RWPE1 (cell line): ENCODE measurements at places on chromosomes 3 and 15.

GRCh38 chr15:64754663-64755426 lies 20.5 kb downstream of the RBPMS2 start:
- no peak for DNase-seq

- no peak for DNase-seq
These were observed 58.5 kb downstream of the ECT2 start for GRCh38 chr3:172808969-172809546.

- no peak for DNase-seq
These were observed at the start of gene KCNMB2 for GRCh38 chr3:178536211-178537079. Gene KCNMB2, plus strand, starts transcription at chr3:178536436.

GRCh38 chr15:52010633-52011595 lies 8.1 kb upstream of the MAPK6 start:
- DNase-seq = peak; percentile 74

- no peak for DNase-seq
These were observed 64.5 kb upstream of the TP63 start for GRCh38 chr3:189566550-189567130.

DNA sequence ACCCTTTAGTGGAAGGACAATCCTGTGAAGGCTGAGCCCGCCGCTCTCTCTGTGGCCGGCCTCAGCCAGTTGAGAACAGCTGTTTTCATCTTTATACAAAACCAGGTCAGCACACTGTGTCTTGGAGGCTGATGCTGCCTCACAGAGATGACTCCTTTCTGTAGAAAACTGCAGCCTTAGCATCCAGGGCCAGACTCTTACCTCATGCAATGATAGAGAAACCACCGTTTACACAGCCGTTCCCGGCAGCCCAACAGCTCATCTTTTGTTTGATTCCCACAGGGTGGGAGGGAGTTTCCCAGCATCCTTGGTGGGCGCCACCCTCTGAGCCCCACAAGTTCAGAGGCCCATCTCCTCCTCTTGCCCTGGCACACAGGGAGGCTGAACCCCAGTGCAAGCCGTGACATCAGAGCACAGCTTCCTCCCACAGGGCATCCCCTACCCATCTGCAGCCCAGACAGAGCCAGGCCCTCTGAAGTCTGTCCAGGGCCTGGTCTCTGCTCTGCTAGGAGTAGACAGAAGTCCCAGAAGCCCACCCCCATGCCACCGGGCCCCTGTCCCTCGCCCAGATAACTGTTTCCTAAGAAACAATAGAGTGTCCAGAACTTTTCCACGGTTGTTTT lies 105.0 kb downstream of the LRRK1 start:
- DNase-seq = no peak

DNA sequence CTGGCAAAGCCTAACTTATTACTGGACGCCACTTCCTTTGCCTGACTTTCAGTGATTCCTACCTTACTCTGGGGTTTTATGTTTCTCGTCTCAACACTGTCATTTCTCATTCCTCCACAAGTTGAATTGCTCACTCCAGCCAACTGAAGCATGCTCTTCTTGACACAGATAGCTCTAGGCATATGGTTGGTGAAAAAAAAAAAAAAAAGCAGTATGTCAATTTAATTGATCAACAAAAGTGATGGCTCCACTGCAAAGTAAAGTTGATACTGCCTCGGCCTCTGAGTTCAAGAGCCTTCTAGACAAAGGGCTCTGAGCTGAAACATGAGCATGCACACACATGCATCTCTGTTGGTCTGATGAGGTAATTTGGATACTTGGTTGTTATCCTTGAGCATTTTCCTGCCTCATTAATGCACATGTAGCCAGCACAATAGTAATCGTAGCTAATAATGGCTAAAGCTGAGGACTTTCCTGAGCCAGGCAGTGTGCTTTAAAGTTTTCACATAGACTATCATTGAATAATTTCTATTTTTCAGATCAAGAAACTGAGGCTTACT lies 21.4 kb upstream of the UBE2Q2 start:
- DNase-seq = no peak

DNA sequence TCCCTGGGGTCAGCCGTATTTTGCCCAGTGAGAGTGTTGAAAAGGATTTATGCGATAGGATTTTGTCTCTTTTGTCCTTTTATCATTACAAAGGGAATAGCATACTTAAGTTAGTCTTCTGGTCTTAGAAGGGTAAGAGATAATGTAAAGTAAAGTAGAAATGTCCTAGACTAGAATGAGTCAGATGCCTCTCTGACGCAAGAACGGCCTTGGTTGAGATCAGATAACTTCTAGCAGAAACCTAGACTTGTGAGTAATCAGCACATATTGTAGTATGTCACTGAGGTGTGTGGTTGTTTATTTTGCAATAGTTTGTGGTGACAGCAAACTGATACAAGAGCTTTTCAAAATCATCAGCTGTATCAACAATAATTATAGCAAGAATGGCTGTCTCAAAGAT lies 866.1 kb downstream of the NSUN3 start:
- peak; percentile 36 for DNase-seq

GRCh38 chr3:73475717-73476116 lies 149.0 kb downstream of the PDZRN3 start:
- no peak for DNase-seq

GRCh38 chr3:87503900-87504498 lies 227.6 kb upstream of the POU1F1 start:
- peak; percentile 65 for DNase-seq

GRCh38 chr3:112372396-112372795 lies 39.4 kb downstream of the CD200 start:
- no peak for DNase-seq

GRCh38 chr3:29099296-29099695 lies 181.6 kb upstream of the RBMS3 start:
- DNase-seq = no peak

DNA sequence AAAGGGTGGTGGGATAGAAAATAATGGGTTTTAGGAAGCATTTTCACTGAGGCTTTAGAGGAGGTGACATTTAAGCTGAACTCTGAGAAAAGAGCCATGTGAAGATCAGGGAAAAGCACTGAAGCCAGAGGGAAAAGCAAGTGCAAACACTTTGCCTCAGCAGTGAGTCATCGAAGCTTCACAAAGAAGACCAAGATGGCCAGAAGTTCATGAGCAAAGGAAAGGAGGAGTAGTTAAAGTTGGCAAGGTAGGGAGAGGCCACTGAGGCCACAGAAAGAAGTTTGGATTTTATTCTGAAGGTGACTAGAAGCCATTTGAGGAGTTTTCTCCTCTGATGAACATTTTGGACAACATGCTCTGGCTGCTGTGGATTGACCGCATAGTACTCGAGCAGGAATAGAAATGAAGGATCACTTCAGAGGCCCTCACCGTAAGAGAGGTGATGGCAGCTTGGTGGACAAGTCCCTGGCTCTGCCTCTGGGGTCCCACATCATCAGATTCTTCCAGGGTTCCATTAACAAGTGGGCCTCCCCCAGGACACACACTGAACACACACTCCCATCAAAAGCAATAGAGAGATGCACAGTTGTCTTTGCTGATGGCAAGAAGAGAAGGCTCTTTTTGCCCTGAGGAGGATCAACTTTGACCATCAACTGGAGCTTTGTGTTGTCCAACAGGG lies 75.5 kb downstream of the TOP2B start:
- no peak for DNase-seq

DNA sequence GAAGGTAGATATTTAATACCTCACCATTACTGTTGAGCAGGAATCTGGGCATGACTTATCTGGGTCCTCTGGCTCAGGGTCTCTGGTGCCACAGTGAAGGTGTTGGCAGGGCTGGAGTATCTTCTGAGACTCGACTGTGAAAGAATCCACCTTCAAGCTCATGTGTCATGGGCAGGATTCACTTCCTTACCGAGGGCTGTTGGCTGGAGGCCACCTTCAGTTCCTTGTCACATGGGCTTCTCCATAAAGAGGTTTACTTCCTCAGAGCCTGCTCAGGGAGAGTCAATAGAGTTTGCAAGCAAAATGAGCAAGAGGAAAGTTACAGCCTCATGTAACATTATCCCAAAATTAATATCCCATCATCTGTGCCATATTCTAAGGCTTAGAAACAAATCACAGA lies 459.5 kb downstream of the NR2F2 start:
- no peak for DNase-seq

DNA sequence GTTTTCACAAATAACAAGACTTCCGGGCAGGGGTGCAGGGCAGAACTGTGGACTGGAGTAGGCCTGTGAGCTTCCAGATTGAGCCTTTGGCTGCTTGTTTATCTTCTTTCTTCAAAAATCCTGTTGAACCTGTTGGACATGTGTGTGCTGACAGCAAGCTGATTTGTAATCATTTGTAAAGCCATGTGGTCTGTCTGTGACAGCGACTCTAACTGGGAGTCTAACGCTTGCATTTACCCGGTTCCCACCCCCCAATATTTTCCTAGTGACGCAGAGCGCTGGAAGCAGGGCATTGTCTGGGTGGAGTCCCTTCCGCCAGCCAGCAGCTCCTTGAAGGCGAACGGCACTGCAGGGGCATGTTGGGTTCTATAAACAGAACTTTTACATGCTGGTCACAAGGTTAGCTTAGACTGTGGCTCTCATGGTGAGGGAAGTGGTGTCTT lies 85.7 kb upstream of the MYZAP start:
- peak; percentile 84 for DNase-seq

GRCh38 chr3:148763156-148763680 lies 64.4 kb upstream of the CPB1 start:
- no peak for DNase-seq

- DNase-seq = no peak
These were observed 22.9 kb downstream of the CLSTN2 start for GRCh38 chr3:139957844-139958243.

- DNase-seq = peak; percentile 78
These were observed 25.0 kb upstream of the GPR171 start for GRCh38 chr3:151227807-151228665.

DNA sequence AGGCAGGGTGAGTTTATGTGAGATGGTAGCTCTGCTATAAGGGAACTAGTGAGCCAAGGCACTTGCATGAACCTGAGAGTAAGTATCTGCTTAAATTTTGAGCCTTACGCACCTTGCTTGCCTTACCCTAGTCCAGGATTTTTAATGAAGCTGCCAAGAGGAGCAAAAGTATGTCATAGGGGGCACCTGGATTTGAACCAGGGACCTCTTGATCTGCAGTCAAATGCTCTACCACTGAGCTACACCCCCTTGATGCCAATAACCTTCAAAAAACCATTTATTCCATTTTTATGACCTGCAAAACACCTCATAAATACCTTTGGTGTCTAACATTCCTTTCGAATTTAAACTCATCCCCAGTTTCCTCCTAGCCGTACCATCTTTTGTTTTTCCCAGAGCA lies 88.3 kb upstream of the ACP3 start:
- no peak for DNase-seq

DNA sequence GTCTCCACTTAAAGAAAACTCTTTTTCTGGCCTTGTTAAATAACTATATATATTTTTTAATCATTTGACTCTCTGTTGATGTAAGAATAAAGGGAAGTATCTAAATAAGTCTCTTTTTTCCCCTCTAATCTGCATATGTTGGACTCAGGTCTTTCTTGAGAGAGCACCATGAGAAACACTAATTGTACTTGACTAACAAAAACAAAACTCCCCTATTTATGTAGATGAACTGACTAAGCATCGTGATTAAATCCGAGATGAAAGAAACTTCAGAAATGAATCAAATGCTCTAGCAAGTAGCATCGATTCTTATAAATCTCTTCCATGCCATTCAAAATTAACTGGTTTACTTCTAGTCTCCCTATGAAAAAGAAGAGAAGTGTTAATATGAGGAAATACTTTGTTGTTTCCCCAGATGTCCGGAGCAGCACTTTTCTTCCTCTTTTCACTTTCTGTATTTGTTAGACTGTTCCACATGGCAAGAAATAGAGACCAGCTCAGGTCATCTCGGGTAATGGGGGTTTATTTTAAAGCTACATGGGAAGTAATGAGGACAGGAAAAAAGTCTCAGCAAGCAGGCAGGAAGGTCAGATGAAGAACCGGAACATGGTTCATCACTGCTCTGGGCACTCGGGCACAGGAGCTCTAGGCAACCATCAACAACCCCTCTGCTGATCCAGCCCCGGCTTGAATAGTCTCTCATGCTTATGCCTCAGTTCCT lies 288.3 kb downstream of the CNTN6 start:
- no peak for DNase-seq

- no peak for DNase-seq
These were observed 30.4 kb downstream of the PTH1R start for GRCh38 chr3:46907960-46908293.

DNA sequence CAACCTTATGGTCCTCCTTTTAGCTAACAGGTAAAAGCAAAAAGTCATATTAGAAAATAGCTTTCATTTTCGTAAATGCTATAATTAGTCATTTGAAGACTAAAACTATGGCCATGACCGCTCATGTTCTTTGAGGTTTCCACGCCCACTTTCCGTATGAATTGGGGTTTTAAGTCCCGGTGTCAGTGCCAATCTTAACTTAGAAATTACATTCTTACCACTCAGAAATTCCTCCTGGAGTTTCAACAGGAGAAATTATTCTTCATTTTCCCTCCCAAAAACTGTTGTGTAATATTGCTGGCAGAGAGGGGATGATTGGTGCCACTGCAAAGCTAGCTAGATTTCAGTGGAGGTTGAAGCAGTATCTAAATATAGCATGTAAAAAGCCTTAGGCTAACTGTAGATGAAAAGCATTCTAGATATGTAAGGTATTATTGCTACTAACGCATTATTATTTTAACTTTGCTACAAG lies 71.0 kb upstream of the MDFIC2 start:
- DNase-seq = peak; percentile 11

DNA sequence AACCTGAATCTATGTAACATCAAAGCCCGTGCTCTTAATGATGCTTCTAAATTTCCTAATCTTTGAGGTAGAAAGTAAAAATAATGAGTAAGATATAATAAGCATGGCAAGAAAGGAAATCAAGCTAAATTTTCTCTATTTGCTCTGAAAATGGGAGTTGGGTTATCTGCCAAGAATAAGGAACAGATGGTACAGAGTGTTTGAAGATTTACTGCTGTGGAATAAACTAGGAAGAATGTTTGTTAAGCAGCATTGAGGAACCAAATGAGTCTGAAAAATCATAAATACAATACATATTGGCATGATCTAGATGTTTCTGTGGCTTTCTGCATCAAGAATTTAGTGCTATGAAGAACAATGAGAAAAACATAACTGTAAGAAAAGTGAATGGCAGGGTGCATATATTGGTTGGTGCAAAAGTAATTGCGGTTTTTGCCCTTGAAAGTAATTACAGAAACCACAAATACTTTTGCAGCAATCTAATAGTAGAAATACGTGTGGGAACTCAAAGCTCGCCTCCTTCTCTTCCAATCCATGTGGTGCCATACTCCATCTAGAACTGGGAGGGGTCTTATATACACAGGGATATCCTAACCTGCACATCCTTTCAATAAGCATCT lies 87.6 kb downstream of the SUCNR1 start:
- no peak for DNase-seq

DNA sequence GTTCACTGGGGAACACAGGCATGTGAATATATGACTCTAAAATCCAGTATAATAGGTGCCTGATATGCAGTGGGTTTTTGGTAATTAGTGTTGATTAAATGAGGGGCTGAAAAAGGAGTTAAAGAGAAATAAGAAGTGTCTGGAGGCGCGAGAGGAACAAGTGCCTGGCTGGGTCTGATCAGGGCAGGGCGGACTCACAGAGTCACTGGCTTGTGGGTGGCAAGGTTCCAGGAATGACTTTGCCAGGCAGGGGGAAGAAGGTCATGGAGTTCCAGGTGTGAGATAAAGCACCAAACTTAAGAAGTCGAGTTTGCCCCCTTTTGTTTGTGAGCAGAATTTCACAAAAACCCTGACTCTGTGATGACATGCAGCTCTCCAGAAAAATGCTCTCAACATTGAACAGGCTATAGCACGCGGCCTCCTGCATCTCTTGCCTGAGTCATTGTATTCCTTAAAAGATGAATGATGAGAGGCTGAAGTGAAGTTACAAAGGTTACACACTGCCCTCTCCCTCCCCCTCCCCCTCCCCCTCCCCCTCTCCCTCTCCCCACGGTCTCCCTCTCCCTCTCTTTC lies 63.0 kb upstream of the LMCD1 start:
- no peak for DNase-seq

- DNase-seq = no peak
These were observed 677.0 kb downstream of the NTRK3 start for GRCh38 chr15:87579537-87579936.
